ENCODE measurements at places on chromosomes 12 and 14.

DNA sequence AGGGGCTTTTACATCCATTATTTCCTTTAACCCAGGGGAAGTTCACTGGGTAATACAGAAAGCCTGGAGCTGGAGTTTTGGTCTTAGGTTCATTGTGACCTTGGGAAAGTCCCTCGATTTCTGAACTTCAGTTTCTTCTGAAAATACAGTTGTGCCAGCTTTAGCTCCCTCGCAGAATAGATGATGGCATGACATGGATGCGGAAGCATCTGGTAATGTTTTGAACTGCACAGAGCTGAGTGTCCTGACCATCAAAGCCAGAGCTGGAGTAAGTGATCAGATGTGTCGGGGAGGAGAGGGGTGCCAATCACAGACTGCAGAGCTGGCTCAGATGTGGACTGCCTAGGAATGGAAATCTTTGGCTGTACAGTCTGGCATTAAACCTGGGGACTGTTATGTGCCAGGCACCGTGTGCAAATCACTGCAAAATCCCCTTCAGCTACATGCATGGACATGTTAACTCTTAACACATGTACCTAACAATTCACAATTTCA, 180.9 kb downstream of the ETV6 start:
- DNase-seq = no peak

DNA sequence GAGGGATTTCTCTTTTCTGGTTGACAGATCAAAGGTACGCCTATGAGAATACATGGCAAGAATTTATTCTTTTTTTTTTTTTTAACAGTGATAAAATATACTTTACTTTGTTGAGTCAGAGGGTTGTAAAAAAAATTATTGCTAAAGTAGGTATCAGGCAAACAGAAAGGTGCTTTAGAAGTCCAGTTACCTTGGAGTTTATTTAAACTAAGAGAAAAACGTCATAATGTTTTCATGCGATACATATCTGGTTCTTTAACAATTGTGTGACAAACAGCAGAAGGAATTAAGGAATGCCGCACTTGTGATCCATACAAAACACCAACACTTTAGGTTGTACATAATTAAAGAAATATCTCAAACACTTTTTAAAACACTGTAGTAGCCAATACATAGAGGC, 94.2 kb downstream of the BORCS5 start:
- DNase-seq = no peak

- DNase-seq = no peak
Observed at GRCh38 chr14:32984241-32984930, 45.7 kb downstream of the NPAS3 start.

DNA sequence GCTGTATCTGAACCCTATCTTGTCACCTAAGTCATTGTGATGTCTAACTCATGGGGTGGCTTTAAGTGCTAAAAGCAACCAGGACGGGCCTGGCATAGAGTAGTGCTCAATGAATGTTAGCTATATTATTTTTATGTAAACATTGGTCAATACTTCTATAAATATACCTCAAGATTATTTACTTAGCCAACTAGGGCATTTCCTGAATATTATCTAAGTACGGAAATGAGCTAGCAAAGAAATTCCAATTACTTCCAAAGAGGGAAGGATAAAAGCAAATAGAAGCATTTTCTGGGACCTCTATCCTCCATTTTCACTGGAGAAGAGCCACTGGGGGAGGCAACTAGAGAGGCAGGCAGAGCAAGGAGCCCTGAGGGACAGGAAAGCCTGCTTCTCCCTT, 20.6 kb downstream of the CCDC92 start:
- no peak for DNase-seq

DNA sequence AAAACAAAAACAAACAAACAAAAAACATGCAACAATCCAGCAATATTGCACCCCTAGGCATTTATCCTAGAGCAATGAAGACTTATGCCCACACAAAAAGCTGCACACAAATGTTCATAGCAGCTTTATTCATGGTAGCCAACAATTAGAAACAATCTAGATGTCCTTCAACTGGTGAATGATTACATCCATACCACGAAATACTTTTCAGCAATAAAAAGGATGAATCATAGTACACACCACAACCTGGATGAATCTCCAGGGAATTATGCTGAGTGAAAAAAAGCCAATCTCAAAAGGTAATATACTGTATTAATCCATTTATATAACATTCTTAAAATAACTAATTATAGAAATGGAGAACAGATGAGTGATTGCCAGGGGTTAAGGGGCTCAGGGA, 14.5 kb upstream of the GPR162 start:
- no peak for DNase-seq

Data from CD14-positive monocyte (primary cell).